LHCN-M2 (cell line): ENCODE measurements at places on chromosomes 6 and 20. TPM values are rescaled to one million over a fixed set of nuclear protein-coding genes. Genes with fewer than 3 reads are reported as not detected.

GRCh38 chr20:4795394-4795793, 73.7 kb downstream of the PRND start:
- peak; percentile 75 for DNase-seq

The RNGTT gene
- total RNA-seq = 29.0 and 31.5 TPM in 2 replicates

DNA sequence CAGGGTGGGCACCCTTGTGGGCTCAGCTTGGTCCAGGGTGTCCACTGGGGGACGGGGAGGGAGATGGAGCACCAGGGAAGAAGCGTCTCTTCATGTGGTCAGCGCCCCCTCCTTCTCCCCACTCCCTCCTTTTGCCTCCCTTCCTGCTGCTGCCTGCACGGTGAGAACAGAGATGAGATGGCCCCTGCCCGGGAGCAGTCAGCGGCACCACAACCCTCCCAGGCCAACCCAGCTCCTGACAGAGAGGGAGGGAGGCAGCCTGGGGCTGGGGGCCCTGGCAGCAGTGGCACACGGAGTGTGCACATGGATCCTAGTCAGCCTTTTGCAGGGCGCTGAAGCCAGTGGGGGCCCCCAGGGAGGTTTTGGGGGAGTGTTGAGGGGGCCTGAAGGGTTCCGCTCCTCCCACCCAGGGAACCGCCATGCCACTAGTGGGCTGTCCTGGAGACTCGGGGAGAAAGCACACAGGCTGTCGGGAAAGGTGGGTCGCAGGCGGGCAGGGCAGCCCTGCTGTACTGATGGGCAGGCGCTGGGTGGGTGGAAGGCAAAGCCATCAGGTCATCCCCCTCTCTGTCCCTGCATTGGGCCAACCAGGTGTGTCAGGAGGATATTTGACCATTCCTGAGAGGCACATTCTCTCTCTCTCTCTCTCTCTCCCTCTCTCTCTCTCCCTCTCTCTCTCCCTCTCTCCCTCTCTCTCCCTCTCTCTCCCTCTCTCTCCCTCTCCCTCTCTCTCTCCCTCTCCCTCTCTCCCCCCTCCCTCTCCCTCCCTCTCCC, 94.3 kb upstream of the BHLHE23 start:
- DNase-seq = no peak

DNA sequence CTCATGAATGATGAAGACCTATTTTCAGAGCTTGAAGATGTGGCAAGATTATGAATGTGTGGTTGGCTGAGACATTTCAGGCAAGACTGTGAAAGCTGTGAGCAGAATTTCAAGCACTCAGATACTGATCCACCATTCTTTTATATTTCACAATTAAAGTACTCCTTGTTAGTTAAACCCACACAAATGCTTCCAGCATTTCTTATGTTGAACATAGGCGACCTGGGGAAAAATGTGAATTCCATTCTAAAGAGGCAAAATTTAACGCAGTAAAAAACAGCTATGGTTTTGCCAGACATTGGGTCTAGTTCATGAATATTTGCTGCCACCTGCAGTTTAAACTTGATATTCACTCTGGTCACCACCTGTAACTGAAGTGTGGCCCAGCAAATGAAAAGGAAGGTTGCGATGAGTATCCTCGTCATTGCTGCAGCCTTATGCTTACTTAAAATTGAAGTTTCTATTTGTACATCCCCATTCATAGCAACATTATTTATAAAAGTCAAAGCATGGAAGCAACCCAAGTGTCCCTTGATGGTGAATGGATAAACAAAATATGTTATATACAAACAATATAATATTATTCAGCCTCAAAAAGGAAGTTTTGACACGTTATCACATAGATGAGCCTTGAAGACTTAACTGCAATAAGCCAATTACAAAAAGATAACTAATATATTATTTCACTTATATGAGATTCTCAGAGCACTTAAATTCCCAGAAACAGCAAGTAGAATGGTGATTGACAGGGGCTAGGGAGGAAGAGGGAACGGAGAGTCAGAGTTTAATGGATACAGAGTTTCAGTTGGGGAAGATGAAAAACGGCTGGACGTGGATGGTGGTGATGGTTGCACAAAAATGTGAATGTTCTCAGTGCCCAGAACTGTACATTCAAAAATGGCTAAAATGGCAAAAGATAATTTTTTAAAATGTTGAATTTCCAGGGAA, 32.4 kb upstream of the FAM184A start:
- DNase-seq = peak; percentile 46

DNA sequence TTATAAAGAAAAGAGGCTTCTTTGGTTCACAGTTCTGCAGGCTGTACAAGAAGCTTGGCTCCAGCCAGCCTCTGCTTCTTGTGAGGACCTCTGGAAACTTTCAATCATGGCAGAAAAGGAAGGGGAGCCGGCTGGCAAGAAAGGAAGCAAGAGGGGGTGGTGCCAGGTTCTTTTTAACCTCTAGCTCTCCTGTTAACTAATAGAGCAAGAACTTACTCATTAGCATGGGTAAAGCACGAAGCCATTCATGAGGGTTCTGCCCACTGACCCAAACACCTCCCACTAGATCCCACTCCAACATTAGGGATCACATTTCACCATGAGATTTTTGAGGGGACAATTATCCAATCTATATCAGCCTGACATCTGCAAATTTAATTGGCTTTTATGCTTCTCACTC, 347.1 kb downstream of the GRIK2 start:
- no peak for DNase-seq

GRCh38 chr6:27312146-27312949, at the start of gene POM121L2:
TSS of gene POM121L2 (minus strand) at chr6:27312273. CDS start at chr6:27312170, 103 bp downstream.
- DNase-seq = no peak

The PHACTR3 gene
- 0.63 TPM in 1 of 2 replicates, not detected in the other for total RNA-seq

DNA sequence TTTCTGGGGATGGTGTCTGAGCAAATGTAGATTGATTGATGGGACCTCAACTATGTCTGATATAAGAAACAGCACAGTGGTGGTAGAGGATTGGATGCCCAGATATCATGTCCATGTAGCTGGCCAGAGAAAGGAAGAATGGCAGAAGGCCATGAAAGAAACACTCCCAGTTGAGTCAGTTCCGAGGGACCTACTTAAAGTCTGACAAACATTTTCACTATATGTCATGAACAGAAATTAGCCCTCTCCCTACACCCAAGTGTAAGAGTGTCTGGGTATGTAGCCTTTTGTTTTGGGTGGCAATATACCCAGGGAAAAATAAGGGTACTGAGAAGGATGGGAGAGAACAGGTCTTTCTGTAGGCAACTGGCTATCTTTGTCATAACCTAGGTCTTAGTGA, 434.2 kb downstream of the BCKDHB start:
- peak; percentile 73 for DNase-seq

- DNase-seq = no peak
Measured at GRCh38 chr20:57216669-57217068, 49.8 kb downstream of the BMP7 start.

- no peak for DNase-seq
Measured at GRCh38 chr6:161111261-161111660, 119.7 kb downstream of the MAP3K4 start.

The TNNC2 gene
- 0.34 and 0.38 TPM in 2 replicates for total RNA-seq

The RFX6 gene
- total RNA-seq = not detected in 2 replicates

DNA sequence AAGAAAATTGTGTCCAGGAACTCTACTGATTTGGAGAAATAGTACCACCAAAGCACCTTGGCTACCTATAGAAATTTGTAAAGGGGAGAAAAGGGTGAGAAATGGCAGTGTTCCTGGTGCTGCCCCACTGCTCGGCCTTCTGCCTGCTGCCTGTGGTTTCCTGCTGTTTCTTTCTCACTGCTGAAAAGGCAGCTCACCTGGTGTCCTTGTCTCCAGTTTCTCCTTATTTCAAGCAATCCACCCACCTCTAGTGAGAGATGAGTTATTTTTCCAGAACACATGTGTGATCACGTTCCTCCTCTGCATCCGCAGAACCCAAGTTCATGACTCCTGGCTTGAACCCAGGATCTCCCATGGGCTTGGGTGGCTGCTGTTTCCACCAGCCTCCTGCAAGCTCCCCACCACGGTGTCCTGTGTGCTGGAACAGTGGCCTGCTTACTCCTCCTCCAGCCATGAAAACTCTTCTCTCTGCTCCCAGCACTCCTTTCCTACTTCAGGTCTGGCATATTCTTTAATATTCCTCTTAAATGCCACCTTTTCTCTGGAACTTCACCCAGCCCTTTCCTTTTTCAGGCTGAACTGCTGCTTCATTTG, 48.9 kb downstream of the ELOVL2 start:
- no peak for DNase-seq
